H4 (cell line): ENCODE measurements at places on chromosomes 11 and 22.

DNA sequence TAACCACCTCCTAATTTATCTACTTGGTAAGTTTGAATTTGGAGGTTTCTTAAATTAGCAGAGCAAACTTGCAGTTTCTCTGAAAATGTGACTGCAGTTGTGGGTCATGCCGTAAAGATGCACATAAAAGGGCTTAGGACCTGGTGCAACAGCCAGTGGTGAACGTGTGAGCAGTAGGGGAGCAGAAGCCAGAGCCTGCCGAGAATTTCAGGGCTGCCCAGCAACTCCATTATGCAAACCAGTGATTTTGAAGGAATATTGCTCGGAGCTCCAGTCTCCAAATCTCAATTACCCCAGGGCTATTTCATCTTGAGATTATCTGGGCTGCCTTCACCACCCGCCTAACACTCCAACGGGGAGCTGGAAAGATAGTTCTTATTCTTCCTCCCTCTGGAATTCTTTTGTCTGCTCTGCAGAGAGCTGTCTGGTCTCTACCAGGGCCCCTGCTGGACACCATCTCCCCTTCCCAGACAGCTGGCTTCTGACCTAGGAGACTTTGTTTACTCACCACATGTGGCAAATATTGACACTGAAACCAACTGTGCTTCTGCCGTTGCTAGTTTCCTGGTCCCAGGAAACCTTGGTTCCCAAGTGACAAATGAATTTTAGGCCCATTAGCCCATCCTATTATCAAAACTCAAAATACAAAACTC, 93.9 kb downstream of the DSCAML1 start:
- DNase-seq: no peak

GRCh38 chr11:67732045-67732787, 57.8 kb upstream of the ALDH3B2 start:
- peak; percentile 22 for DNase-seq

GRCh38 chr11:22733475-22734248, 67.3 kb downstream of the GAS2 start:
- no peak for DNase-seq

GRCh38 chr22:48186146-48186790, 1423.8 kb downstream of the TBC1D22A start:
- no peak for DNase-seq

- no peak for DNase-seq
These were observed 2.4 kb downstream of the ALX4 start for GRCh38 chr11:44307340-44308099.

GRCh38 chr11:67119585-67120391, 725 bp downstream of the KDM2A start:
- no peak for DNase-seq

DNA sequence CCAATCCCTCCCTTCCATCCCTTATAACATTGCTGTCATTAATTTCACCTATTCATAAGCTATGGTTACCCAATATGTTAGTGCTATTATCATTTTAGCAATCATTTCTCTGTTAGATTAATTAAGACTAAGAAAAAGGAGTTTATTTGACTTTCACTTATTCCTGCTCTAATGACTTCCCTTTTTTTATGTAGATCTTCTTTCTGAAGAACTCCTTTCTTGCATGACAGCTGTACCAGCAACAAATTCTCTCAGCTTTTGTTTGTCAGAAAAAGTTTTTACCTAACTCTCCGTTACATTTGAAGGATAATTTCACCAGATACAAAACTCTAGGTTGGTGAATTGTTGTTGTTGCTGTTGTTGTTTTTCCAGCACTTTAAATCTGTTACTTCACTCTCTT, 28.6 kb upstream of the OR8B8 start:
- no peak for DNase-seq

DNA sequence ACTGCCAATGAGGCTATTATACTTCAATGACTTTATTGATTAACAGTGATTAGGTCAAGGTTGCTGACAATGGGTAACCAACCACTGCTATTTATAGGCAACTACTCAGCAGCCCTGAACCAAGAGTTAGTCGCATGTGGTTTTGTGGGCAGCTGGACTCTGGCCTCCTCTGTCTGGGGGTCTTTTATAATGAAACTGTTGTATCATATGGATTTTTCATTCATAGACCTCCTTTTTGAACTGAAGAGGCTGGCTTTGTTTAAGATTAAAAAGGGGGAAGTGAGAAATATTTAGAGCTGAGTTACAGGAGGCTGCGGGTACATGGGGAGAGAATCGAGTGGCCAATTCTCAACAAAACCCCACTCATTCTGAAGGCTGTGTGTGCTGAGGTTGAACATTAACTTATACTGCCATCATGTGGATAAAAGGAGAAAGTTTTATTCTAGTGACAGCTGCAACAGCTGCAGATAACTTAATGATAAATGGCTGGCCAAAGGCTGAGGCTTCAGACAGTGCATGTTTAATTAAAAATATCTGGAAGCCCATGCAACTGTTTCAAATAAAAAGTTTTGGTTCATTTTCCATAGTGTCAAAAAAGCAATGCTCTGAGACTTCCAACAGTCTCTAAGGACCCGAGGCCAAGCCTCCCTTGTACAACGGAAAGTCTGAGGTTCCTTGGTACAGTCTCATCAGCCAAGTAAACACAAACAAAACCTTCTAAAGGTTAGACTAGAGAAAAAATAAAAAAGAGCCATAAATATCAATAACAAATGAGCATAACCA, 682.6 kb downstream of the KCNA4 start:
- peak; percentile 75 for DNase-seq

DNA sequence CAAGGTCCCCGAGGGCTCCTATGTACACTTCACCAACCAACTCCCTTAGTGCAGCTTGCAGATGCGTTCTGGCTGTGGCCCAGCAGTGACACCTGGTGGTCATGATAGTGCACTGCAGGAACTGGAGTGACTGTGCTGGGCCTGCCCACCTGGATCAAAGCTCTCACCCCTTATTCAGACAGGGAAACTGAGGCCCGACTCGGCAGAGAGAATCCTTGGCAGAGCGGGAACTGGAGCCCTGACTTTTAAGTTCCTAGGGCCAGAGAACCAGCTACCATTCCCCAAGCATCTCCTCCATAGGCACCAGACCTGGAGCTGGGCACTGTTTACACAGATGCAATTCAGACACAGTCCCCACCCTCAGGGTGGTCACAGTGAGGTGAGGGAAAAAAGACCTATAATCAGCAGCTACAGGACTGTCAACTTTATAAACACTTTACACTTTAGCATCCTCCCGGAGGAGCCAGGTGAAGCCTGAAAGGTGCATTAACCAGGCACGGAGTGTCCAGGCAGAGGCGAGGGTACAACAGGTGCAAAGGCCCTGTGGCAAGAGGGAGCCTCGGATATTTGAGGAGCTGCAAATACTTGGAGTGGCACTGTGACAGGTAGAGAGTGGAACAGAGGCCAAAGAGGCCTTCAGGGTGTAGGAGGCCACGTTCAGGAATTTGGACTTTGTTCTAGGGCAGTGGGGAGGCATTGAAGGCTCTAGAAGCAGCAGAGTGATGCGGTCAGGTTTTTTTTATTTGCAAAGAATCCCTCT, 22.0 kb downstream of the RHBDD3 start:
- peak; percentile 54 for DNase-seq

DNA sequence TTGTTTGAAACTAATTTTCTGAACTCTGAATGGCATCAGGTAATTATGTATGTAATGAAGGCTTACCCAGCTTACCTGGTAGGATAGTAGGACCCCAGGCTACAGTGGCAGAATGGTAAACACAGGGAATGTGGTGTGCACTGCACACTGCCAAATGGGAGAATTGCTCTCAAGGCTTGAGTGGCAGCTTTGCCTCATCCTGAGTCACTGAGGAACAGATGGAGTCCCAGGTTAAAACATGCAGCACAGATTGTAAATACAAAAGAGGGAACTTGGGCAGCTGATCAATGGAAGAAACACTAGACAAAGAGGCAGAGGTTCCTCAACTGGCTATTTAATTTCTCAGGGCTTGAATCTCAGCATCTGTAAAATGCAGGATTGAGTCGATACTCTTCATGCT, 24.4 kb downstream of the GPR83 start:
- DNase-seq: no peak

DNA sequence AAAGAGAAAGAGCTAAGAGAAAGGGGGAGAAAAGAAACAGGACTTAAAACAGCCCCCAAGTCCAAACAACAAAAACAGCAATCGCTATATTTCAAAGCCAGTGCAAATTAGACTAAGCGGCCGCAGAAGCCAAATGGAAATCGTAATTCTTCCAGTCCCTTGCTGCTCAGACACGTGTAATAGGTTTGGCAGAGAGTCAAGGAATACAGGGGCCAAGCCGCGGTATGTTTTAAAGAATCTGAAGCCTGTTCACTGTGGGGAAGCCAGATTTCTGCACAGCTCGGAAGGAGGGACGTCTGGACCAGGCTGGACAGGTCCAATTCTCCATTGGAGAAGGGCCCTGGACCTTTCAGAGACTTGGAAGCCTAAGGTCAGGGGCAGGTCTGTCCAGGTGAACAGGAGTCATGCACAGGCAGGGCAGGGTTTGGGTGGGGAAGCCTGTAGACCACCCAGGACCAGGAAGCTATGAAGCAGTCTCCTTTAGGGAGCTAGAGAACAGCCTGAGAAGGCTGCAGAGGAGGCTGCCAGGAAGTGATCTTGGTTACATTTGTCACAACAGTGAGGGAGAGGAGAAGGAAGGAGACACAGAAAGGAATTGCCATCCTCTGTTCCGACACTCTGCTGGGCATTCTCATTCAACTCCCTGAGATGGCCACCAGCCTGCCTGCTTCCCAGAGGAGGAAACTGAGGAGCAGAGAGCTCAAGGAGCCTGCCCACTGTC, 265.5 kb upstream of the ISX start:
- peak; percentile 35 for DNase-seq

DNA sequence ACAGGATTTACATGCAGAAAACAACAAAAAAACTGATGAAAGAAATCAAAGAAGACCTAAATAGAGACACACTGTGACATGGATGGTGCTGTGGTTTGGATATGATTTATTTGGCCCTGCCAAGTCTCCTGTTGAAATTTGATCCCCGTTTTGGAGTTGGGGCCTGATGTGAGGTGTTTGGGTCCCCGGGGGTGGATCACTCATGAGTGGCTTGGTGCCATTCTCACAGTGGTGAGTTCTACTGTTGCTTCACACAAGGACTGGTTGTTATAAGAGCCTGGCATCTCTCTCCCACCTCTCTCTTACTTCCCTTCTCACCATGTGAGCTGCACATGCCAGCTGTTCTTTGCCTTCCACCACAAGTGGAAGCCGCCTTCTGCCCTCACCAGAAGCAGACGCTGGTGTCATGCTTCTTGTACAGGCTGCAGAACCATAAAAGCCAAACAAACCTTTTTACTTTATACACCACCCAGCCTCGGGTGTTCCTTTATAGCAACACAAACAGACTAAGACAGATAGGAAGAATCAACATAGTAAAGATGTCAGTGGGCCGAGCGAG, 7.8 kb upstream of the RTL6 start:
- no peak for DNase-seq

DNA sequence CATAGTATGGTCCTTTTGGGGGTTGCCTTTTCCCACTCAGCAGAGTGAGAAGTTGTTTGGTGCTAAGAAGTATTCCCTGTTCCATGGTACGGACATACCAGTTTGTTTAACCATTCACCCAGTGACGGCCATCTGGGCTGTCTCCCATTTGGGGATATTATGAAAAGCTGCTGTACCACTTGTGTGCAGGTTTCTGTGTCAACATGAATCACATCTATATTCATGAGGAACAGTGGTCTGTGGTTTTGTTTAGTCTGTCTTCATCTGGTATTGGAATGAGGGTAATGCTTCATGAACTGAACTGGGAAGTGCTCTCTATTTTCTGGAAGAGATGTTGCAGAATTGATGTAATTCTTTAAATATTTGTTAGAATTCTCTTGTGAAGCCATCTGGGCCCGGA, 89.5 kb downstream of the TRMU start:
- DNase-seq: no peak

DNA sequence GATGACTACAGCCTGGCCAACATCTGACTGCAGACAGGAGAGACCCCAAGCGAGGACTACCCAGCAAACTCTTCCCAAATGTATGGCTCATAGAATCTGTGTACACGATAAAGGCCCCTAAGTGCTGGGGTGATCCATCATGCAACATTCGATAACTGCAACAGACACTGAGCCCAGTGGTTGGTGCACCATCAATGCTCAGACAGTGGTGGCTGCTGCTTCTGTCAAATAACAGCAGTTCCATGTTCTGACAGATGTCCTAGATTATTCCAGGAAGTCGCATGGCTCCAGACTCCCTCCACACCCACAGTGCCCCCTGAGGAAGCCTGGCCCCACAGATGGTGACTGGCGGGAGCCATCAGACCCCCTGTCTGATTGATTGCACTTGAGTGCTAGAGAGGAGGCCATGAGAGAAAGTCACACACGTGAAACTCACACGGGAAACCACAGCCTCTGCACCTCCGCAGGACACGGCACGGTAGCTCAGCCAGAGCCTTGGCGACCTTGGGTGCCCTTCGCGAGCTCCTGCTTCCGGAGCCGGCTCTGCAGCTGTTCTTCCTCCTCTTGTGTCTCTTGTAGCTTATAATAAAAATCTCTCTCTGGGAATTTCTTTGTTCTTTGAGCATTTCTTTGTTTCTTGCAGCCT, 1155.9 kb downstream of the TBC1D22A start:
- no peak for DNase-seq

GRCh38 chr22:44186737-44187136, 6.0 kb downstream of the PARVG start:
- no peak for DNase-seq

GRCh38 chr11:131074573-131074972, 158.3 kb upstream of the SNX19 start:
- no peak for DNase-seq

DNA sequence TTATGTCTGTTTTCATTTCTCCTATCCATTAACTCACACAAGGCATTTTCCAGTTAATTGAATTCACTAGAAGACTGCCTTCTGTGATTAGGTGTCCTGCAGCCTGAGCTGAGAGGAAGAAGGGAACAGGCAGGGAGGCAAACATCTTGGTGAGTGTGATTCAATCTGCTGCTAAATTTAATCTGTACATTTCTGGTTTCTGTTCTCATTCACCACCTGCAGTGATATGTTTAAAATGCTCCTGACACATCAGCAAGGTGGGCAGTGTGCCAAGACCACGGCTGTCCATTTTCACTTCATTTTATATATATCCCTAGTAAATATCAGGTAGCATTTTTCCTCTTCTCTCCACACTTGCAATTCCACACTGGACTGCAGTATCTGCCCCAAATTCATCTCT, 416.5 kb downstream of the TMEM135 start:
- no peak for DNase-seq

GRCh38 chr11:58731819-58732218, at the start of gene GLYAT:
Gene GLYAT (minus strand): TSS chr11:58731943. CDS start chr11:58724496, 7,447 bp downstream.
- no peak for DNase-seq
